Central memory CD8-positive, alpha-beta T cell (primary cell): ENCODE measurements at places on chromosomes 13 and 19.
A peak's percentile ranks its signal among the peaks of the same experiment; 100 is the strongest.

DNA sequence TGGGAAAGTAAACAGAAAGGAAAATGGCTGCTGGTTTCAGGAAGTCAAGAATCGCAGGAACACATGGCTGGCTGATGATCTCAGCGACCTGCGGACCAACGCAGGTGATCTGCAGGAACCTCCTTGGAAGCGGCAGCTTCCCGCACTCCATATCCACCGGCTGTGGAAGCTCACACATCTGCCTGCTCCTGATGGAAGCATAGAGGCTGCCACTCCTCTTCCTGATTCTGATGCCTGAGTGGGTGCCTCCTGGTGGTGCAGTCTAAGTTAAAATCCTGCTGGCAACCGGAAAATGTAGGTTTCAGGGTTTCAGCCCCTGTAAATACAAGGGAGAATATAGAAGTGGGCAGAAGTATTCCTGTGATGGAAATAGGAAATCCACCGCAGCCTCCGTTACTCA, 75.5 kb downstream of the TNFSF13B start:
- H3K27me3 ChIP-seq = no peaks in the 10 kb centered on the region
- no peaks in the 10 kb centered on the region for H3K36me3 ChIP-seq
- no peak overlapping the region for H3K4me3 ChIP-seq
- no peak for DNase-seq
- no peaks in the 10 kb centered on the region for H3K4me1 ChIP-seq

DNA sequence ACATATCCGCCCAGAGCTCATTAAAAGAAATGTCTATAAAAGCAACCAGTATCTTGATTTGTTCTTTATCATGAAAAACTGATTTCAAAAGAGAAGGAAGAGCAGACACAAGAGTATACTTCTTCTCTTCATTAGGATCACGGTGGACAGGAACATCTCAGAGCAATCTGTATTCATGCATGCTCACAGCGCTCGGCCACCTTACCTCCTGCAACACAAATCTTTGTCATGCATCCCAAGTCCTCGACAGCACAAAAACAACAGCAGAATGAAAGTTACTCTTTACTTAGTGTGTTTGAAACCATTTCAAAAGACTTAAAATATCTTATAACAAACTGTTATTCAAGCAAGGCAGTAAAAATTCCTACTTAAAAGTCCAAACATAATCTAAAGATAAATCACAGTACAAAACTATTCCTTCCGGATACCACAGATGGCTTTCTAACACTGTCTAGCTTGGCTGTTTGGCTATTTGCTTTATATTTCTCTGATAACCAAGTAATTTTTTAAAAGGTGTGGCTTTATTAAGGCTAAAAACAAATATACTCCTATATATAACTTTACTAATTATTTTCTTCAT, 174.5 kb downstream of the TBC1D4 start:
- H3K36me3 ChIP-seq = peaks cover 13% of the 10 kb centered on the region
- no peak overlapping the region for H3K27ac ChIP-seq
- no peak for DNase-seq
- no peaks in the 10 kb centered on the region for H3K4me1 ChIP-seq

- no peaks in the 10 kb centered on the region for H3K4me1 ChIP-seq
- peaks cover 2% of the 10 kb centered on the region for H3K36me3 ChIP-seq
- H3K27me3 ChIP-seq = peaks cover 8% of the 10 kb centered on the region
Measured at GRCh38 chr13:32284927-32285632, 30.1 kb downstream of the ZAR1L start.

DNA sequence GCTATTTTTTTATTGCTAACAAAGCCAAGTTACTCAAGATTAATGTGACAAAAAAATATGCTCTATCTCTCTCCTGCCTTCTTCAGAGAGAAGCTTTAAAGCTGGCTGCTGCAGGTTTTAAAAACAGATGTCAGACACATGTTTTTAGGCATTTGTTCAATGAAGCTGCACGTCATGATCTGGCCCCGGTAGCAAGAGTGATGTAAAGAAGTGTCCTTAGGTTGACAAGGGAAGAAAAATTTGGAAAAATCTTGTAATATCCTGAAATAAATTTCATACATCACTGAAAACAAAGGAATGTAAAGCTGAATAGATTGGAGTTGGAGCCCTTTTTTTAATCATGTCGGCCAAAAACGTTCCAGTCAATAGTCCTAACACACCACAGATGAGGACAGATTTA, 531.4 kb upstream of the NBEA start:
- DNase-seq = no peak
- H3K27ac ChIP-seq = no peak overlapping the region
- no peak overlapping the region for H3K4me3 ChIP-seq
- no peaks in the 10 kb centered on the region for H3K4me1 ChIP-seq
- no peaks in the 10 kb centered on the region for H3K36me3 ChIP-seq
- no peaks in the 10 kb centered on the region for H3K27me3 ChIP-seq

- no peaks in the 10 kb centered on the region for H3K27me3 ChIP-seq
- no peak overlapping the region for H3K4me3 ChIP-seq
- DNase-seq = no peak
- H3K27ac ChIP-seq = peak overlapping the region; percentile 22
- H3K4me1 ChIP-seq = peaks cover 43% of the 10 kb centered on the region
Measured at GRCh38 chr13:27259831-27260230, 8.5 kb downstream of the RPL21 start.

DNA sequence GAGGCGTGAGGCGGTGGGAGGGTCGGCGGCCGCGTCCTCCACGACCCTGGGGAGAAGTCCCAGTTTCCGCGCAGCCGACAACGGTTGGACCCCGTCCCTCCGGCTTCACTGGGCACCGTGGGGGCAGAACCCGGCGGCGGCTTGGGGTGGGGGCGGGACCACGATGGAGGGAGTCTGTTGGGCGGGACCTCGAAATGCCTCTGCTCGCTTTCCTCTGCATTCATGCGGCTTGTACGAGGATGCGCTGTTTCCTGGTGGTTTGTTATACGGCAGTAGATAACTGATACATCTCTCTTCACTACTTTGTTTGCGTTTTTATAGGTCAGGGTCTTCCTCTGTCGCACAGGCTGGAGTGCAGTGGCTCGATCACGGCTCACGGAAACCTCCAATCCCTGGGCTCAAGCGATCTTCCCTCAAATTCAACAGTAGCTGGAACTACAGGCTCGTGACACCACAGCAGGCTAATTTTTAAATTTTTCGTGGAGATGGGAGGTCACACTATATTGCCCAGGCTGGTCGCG, 24.6 kb upstream of the ZNF846 start:
- H3K27me3 ChIP-seq = no peaks in the 10 kb centered on the region
- H3K4me3 ChIP-seq = peak overlapping the region; percentile 88
- peak overlapping the region; percentile 97 for H3K27ac ChIP-seq
- H3K4me1 ChIP-seq = peaks cover 34% of the 10 kb centered on the region
- no peak for DNase-seq

- H3K27ac ChIP-seq = no peak overlapping the region
- no peak for DNase-seq
- H3K36me3 ChIP-seq = peaks cover 11% of the 10 kb centered on the region
Measured at GRCh38 chr13:45137526-45137925, 17.2 kb downstream of the GTF2F2 start.

- peaks cover 25% of the 10 kb centered on the region for H3K36me3 ChIP-seq
- no peaks in the 10 kb centered on the region for H3K27me3 ChIP-seq
- no peak overlapping the region for H3K27ac ChIP-seq
- DNase-seq = no peak
Measured at GRCh38 chr13:95784900-95785290, 108.0 kb downstream of the DNAJC3 start.
